A673 (cell line): ENCODE measurements at places on chromosomes 12 and 14. TPM values are rescaled to one million over a fixed set of nuclear protein-coding genes. Genes with fewer than 3 reads are reported as not detected.
A peak's percentile ranks its signal among the peaks of the same experiment; 100 is the strongest.

DNA sequence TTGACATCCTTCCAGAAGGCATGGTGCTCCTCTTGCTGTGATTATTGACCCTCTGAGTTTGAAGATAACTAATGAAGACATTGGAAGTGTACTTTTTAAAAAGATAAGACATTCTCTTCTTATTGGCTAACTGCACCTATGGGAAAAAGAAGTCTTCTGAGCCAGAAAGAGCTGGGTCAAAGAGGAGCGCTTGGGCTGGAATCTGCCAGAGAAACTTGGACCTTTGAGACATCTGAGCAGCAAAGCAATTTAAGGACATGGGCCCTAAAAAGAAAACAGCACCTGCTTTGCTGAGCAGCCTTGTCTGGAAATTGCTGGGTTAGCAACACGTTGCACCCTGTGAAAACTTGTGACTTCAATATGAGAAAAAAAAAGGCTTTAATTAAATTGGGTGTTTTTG lies 27.8 kb downstream of the IGF1 start:
- DNase-seq = no peak

DNA sequence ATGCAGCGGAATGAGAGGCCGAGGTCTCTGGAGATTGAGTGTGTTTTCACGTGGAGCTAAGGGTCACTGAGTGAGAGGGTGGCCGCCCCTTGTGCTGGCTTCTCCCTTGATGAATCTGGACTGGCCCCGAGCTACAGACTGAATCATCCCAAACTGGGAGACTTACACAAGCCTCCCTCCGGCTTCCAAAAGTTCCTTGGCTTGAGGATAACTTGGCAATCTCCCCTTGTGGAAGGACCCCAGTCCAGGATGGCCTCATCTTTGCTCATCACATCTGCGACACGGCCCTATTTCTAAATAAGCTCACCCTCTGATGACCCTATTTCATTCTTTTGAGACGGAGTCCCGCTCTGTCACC lies 41.5 kb upstream of the FBRSL1 start:
- no peak for DNase-seq

DNA sequence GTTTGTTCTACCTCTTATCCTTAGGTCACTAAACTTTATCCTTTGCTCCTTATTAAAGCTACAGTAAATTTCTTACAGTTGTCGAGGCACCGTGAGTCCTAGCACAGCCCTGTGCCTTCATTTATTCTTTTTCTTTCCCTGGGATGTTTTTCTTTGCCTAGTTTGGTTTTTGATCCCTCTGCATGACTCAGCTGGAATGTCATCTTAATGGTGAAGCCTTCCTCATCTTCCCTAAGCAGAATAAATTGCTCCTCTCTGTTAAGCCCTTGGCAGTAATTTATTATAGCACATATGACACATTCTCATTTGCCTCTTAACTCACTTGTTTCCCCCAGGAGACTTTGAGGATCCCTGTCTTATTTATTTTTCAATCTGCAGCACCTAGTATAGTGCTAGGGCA lies 16.6 kb downstream of the ACTR10 start:
- peak; percentile 40 for DNase-seq

GRCh38 chr14:51552275-51552674 lies 99.4 kb upstream of the FRMD6 start:
- DNase-seq = no peak

The CCDC197 gene
- not detected in 2 replicates for total RNA-seq

The KLRD1 gene
- 0.02 and 0.31 TPM in 2 replicates for total RNA-seq

The EIF4B gene
- 393 and 400 TPM in 2 replicates for total RNA-seq

The B3GNT4 gene
- total RNA-seq = 0.15 and 0.22 TPM in 2 replicates

The DNAJC22 gene
- total RNA-seq = 1.9 and 3.0 TPM in 2 replicates
